Activated naive CD4-positive, alpha-beta T cell treated with Interleukin-2 at 50 U/mL for 16 hours (primary cell): ENCODE measurements at places on chromosomes 4 and X.

GRCh38 chr4:70544279-70544868 lies 26.0 kb downstream of the AMTN start:
- no peak for DNase-seq

- no peak for DNase-seq
Measured at GRCh38 chrX:151871244-151871643, 41.4 kb upstream of the MAGEA4 start.

DNA sequence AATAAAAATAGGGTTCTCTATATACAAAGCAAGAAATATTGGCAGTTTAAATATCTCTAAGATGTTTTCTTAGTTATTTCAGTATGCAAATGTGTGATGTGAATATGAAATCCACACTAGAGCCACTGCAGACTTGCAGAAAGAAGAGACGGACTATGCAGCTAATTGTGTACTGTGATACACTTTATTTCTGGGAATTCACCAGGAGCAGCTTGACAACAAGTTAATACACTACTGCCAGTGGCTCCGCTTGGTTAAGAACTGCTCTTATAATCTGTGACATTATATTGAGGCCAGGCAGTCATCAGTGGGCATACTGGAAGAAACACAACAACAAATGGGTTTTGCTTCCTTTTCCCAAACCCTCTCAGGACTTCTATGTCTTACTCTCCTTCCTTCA lies 172.0 kb downstream of the FBXW7 start:
- no peak for DNase-seq

DNA sequence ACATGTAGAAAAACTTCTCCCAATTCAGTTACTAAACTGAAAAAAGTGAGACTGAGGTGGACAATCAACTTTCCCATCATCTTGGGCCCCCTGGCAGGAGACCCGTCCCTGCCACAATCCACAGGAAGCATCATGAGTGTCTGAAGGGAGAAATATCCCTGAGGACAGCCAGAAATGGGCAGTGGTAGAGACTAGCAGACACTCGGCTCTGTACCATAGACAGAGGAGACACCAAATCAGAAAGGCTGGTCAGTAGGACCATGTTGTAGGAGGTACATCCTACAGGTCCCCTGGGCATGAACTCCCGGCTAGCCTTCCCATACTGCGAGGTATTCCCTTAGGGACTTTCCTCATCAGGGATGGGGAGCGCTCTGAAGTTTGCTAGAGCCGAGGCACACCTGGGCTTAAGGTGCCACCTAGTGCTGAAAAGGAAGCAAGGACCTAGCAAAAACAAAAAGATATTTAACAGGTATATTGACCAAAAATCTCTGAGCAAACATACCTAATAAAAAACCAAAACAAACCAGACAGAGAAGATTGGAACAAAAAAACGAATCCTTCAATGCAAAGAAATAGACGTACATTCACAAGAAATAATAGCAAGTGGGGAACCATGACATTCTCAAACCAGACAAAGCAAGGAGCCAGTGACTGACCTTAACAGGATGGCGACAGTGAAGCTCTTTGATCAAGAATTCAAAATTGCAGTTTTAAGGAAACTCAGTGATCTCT lies 55.6 kb downstream of the HAUS3 start:
- no peak for DNase-seq

- peak; percentile 37 for DNase-seq
Measured at GRCh38 chrX:47623540-47624027, 3.9 kb upstream of the SYN1 start.
